ENCODE measurements at places on chromosomes 1 and 21.

- DNase-seq = no peak
Measured at GRCh38 chr21:27082431-27083010, 115.6 kb upstream of the ADAMTS5 start.

- no peak for DNase-seq
Measured at GRCh38 chr1:34777519-34778321, 3.3 kb upstream of the GJB3 start.

DNA sequence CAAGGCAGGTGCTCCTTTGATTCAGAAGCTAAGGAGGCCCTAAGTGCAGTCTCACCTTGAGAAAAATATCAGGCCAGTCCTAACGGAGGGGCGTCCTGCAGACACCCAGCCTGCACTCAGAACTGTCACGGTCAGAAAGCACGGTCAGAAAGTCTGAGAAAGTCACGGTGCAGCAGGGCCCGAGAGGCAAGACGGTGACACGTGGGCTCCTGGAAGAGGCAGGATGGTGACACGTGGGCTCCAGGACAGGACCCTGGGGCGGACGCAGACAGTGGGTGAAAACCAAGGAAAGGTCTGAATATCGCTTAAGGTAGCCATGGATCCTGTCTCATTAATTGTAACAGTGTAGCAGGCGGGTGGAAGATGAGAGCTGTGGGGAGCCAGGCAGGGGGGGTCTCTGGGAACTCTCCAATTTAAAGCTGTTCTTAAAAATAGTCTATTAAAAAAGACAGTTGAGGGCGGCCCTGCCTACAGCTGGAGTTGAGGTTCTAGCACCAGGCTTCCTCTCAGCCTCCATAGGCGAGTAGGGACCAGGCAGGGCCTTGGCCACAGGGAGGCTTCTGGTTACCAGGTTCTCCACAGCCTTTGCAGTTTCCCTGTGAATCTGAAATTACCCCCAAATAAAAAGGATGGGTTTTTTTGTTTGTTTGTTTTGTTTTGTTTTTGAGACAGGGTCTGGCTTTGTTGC, 65.2 kb downstream of the FAAP20 start:
- no peak for DNase-seq

DNA sequence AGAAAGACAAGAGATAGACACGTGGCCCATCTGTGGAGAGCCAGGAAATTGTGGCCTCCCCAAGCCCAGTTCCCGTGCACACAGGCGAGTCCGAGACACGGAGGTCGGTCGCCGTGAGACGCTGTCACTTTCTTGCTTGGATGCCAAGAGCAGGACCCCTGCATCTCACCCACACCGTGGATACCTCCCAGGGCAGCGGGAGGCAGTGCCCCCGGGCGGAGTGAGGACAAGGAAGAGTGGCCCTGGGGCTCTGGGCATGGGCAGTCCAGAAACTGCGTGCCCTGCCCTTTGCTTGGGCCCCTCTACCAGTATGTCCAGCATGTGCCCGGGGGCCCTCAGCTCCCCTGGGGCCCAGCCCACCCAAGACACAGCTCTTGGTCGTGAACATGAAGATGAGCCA, 24.7 kb upstream of the ARHGEF16 start:
- no peak for DNase-seq

- no peak for DNase-seq
Measured at GRCh38 chr1:115280064-115280463, 58.0 kb downstream of the NGF start.

- DNase-seq = no peak
Measured at GRCh38 chr1:27154469-27154990, 395 bp downstream of the SLC9A1 start.

DNA sequence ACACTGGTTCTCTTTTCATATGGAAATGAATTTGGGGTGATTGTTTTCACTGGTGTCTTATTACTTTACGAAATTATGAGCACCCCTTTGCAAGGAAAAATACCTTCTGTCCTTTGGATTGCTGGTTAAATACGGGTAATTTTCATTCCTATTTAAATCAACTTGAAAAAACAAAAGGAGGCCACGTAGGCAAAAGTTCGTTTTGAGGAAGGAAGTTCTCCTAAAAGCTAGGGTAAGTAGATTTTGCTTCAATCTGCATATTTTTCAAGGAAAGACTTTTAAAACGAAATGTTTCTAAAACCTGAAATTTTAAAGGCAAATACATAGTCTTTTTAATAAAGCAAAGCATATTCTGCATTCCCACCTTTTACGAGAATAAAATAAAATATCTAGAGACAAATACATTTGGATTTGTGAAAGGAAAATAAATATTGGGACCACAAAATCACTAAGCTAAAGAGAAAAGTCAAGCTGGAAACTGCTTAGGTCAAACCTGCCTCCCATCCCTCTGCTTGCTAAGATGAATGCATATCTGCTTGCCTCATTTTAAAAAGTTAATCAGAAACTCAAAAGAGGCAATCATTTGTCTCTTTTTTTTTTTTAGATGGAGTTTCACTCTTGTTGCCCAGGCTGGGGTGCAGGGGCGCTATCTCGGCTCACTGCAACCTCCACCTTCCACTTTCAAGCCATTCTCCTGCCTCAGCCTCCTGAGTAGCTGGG, 70.9 kb upstream of the ETS2 start:
- DNase-seq = no peak

- no peak for DNase-seq
Measured at GRCh38 chr1:67830928-67831830, 2.1 kb downstream of the GNG12 start.

DNA sequence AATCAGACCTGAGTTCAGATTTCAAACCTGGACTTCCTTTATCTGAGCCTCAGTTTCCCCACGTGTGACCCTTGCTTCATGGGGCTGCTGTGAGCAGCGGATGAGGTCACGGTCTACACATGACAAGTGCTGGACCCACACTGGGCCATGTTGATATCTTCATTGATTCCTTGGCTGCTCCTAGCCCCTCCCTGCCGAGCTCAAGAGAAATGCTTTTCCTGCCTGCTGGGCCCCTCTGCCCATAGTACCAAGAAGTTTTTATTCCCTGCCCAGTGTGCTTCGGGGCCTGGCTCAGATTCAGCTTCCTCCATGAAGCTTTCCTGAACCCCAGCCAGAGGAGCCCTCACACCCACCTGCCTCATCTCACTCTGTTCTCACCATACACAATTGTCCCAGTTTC, 181.6 kb downstream of the PTPRU start:
- no peak for DNase-seq

- no peak for DNase-seq
Measured at GRCh38 chr1:167159782-167160181, 60.9 kb upstream of the POU2F1 start.

DNA sequence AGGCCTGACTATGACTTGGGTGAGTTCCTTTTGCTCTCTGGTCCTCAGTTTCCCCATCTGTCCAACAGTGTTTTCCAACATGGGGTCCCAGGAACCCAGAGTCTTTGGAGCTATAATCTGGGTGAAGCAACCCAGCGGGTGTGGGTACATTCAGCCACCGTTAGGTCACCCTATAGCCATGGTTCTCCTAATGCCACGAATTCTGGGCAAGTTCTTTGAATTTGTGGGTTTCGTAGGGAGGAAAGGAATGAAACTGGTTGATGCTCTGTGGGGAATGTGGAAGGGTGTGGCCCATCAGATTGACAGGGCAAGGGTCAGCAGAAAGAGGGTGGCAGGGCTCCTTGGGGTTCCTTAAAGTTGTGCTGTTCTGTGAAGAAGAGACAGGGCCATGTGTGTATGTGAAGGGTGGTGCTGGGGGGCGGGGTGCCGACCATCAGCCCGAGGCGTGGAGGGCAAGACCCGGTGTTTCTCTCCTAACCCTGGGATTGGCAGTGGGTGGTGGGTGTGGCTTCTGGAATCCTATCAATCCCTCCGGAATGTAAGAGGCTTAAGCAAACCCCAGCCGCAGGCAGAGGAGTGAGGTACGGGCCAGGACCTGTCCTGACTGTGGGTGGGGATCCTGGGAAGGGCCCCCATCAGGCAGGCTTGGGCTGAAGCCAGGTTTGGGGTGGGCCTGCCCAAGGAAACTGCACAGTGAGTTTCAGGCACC, 35.5 kb upstream of the ZNF362 start:
- no peak for DNase-seq

DNA sequence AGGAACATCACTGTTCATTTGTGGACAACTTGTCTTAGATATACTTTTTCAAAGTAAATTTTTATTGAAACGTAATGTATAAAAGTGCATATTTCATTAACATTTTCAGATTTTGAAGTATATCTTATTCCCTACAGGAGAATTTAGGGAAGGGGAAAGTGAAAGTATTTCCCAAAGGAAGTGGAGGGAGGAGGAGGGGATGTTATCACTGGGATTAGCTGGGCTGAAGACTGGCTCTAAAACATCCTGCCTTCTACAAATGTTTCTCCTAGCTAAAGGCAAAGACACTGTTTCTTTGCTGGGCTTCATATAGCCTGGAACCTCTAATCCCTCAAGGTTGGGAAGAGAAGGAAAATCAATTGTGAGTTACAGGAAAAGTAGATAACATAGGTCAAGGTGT, 7.1 kb upstream of the ZNF697 start:
- no peak for DNase-seq

DNA sequence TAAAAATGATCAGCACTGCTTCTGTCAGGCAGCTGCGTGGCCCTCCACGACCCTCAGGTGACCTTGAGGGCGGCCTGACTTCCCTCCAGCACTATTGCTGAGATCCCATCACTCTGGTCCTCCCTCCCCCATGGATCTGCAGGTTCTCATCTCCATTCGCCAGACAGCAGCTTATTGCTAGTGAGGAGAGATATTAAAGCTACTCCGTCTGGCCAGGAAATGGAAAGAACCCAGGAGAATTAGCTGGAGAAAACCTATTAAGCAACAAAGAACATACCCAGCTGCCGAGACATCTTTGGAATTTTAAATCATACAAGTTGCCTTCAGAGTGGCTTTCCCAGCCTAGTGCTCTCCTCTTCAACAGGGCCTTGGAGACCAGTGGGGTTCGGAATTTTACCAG, 25.7 kb upstream of the KCNN3 start:
- DNase-seq = no peak

DNA sequence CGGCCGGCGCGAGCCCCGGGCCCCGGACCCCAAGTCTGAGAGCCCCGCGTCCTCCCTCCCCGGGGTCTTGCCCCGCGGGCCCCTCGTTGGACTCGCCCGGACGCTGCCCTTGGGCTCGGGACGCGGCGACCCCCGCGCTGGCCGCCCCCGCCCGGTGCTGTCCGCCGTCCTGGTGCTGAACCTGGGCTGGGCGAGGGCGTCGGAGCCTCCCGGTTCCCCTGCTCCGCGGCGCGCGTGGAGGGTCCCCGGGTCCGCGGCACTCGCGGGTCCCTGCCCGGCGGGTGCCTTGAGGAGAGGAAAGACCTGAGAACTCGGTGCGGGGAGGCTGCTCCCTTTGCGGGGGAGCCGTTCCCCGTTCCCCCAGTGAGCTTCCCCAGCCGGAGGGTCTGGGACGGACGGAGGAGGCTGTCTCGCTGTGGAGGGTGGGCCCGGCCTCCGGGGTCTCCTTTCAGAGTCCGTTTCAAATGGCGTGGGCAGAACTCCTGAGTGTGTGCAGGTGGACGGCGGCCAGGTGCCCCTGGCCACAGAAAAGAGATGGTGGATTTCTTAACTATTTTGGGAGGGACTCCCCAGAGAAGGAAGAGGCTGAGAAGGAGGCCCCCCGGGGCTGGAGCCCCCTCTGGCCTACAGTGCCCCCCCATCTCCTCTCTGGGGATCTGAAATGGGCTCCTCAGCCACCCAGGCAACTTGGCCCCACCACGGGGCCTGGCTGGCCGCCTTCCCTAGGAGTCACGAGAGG, 595 bp downstream of the GABRD start:
- DNase-seq = no peak

- DNase-seq = no peak
Measured at GRCh38 chr1:109722908-109723691, 11.0 kb downstream of the GSTM5 start.

GRCh38 chr21:37655611-37656300, 260.5 kb downstream of the KCNJ6 start:
- DNase-seq = no peak

GRCh38 chr1:50846224-50846839, 113.7 kb downstream of the FAF1 start:
- no peak for DNase-seq

DNA sequence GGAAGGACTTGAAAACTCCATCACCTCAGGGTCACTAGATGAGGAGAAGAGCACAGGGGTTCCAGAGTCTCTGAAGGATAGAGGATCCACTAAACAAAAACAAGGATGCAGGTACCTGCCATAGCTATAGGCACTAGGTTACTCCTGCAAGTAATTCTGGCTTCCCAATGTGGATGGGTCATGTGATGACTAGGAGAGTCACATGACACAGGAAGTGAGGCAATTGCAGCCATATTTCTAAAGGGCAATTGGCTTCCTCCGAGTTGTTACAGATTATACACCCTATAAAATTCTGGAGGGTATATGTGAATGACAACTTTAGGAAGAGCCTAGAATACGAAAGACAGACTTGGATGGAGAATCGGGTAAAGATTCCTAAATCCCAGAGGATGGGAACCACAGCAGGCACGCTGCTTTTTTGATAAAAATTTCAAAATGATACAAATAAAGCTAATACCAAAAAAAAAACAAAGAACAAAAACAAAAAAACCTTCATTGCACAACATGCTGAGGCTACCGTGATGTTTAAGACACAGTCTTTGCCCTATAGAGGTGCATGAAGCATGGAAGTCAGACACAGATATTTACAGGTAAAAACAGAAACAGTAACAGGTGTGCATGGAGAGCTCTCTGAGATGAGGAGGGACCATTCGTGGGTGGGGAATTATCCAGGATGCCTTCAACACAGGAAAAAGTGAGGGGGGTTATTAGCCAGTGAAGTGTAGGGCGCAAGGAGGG, 10.5 kb downstream of the MTX1 start:
- DNase-seq = no peak

DNA sequence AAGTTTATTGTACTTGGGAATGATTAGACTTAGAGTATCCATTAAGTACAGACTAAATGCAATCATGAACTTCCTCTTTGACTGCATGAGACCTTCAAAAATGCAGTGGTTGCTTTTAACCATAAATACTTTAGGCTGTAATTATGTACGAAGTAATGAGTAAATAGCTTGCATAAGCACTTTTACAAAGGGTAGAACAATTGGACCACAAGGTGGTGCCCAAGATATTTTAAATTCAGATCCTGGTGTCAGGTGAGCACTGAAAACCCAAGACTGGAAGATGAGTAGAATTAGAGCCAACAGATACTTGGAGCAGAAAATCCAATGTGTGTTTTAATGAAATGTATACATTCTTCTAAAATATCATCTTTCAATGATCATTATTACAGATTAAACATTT, 43.4 kb upstream of the RHOU start:
- no peak for DNase-seq

DNA sequence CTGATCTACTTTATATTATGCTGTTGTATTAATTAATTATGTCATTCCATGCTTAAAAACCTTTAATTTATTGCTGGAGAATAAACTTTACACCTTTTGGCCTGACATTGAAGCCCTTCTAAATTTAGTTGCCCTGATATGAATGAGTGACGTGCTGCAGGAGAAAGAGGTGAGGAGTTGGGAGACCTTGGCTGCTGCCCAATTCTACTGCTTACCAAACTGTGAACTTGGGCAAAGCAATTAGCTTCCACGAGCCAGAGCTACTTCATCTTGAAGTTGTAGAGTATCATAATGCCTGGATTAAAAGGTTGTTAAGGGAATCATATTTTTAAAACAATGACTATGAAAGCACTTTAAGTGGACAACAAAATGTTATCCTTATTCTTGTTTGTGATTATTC, 126.8 kb upstream of the DEPDC1 start:
- DNase-seq = no peak
